BJ (cell line): ENCODE measurements at places on chromosomes 4 and X.
A peak's percentile ranks its signal among the peaks of the same experiment; 100 is the strongest.

GRCh38 chr4:168833881-168834280 is 176.2 kb downstream of the CBR4 start:
- no peak for DNase-seq

GRCh38 chrX:129238011-129238410 is 285.3 kb downstream of the SMARCA1 start:
- DNase-seq: no peak

DNA sequence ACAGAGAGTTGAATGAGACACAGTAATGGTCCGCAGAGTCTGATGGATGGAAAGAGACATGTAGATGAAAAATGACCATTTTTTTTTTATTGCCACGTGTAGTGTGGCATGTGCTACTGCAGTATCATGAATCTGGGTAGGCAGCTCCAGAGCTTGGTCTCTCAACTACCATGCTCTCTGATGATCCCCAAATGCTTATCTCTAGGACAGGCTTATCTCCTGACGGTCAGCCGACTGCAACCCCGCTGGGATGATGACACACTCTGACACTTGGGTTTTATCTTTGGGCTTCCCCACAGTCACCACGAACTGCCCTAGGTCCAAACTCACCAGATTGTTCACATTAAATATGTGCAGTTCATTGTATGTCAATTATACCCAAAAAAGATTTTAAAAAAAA is 239.7 kb downstream of the QDPR start:
- DNase-seq: no peak

DNA sequence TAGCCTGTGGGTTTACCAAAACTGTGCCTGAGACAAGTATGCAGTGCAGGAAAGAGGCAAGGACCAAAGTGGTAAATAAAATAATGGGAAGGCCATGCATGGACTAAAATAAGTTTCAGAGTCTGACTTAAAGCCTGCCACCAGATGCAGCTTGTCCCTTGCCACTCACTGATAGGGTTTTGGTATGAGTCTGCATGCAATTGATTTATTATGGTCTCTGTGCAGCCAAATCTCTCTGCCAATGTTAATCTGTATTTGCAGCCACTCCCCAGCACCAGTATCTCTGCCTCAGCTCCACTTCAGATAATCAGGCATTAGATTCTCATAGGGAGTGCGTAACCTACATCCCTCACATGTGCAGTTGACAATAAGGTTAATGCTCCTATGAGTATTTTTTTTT is 5.5 kb upstream of the FGF2 start:
- DNase-seq: no peak

DNA sequence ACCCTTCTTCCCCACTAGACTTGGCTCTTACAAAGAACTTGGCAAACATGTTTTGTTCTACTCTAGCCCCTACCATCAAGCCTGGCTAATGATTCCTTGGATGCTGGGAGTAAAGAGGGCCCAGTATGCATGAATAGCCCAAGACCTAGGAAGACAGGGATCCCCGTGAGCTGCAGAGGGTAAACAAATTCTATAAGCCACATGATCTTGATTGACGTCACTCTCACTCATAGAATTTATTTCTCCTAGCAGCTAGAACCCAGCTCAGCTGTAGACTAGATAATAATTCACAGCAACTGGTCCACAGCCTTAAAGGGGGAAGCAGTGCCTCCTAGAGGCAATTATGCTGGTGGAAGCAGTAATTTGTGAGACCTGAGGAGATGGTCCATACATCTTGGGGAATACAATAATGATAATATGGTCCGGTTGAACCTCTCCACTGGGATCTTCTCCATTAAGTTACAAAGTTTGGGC is 16.1 kb upstream of the USO1 start:
- DNase-seq: no peak

DNA sequence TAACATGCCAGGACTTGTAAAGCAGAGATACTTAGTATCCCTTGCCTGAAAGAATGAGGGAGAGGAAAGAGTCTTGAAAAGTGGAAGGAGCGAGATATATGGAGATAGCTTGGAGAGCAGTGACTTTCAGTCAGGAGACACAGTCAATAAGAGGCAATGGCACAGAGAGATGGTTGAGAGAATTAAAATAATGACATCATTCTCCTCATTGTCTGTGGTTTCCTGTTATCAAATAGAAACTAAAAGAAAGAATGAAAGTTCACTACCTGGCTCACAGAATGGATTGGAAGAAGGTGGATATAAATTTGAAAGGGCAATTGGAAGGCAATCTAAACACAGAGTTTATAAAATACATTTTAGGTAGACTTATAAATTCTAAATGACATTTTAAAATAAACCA is 760.2 kb upstream of the AADAT start:
- DNase-seq: no peak

GRCh38 chrX:154382483-154383069 is 3.5 kb downstream of the EMD start:
- no peak for DNase-seq

DNA sequence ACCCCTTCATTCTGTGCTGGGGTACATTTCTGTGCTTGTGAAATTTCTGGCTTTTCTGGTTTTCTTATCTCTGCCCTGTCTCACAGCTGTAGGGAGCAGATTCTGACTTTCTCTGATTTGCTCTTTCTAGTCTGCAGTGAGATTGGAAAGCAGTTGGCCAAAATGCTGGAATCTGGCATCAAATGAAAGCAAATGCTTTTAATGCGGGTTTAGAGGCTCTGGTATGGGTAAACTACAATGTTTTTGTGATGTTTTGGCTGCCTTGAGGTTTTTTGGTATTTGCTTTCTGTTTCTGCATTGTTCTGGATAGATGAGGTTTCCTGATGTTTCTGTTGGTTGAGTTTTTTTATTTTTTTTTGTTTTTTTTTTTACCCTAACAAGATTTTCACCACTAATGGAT is 23.8 kb downstream of the SMIM20 start:
- DNase-seq: no peak

DNA sequence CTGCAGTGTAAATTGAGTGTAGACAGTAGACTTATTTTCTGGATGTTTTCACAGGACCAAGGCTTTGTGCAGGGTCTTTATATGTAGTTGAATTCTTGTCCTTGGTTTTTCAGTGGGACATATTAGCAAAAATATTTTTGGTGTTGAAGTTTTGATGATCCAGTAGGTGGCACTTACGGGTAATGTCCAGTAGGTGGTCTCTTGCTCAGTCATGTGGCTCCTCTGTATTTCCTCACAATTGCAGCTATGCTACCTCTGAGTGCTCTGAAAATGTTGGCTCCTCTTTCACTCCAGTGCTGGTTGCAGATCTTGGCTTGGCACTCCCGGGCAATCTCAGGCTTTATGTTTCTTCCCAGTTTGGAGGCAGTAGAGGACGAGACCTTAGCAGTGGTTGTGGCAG is 419.8 kb upstream of the AMOT start:
- no peak for DNase-seq

GRCh38 chrX:17553469-17553868 is 178.5 kb downstream of the NHS start:
- DNase-seq: peak; percentile 19

GRCh38 chrX:123230798-123231197 is 46.7 kb downstream of the GRIA3 start:
- DNase-seq: no peak

DNA sequence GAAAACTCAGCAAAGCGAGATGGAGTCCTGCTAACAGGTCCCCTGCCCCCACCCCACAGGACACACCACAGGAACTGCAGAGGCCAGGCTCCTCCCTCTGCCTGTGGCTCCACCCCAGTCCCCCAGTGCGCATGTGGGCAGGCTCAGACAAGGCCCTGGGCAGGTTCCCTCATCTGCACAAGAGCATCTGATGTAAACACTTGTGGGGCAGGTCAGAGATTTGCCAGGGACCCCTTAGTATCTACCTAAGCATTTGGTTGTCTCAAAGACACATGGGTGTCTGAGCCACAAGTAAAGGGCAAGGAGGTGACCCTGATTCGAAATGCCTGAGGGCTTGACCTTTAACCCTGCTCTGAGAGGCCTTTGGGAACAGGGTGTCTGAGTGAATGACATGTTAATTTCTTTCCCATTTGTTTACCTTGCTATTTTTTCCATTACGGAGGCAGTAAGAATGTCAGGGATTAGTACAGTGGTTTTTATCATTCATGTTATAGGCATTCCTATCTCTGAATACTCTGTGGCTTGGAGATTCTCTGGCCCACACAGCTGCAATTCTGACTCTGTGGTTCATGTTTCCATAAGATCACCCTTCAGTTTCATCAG is 85.3 kb downstream of the ZNF518B start:
- DNase-seq: peak; percentile 19

DNA sequence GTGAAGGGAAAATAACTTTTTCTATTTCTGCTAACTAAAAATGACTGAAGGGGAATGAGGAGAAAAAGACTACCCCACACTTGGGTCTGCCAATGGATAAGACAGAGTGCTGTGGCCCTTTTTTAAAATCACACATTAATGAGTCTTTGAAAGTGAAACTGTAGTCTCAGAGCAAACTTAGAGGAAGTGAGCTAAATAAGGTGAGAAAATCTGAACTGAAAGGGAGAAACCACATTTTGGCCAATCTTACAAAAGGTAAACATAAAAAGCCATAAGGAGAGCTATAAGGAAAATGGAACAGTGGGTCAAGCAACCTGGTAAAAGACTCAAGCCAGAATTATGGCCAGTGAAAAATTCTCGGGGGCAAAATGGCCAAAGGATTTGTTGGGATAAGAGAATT is 755.1 kb upstream of the IGFBP7 start:
- DNase-seq: no peak
